SJSA1 (cell line): ENCODE measurements at places on chromosomes 5 and 9. TPM values are rescaled to one million over a fixed set of nuclear protein-coding genes. Genes with fewer than 3 reads are reported as not detected.

The SOX30 gene
- 2.7 and 5.8 TPM in 2 replicates for total RNA-seq

- no peak for DNase-seq
These were observed 242.2 kb downstream of the SMARCA2 start for GRCh38 chr9:2257248-2257929.

GRCh38 chr5:160169326-160169725, 50.1 kb upstream of the PWWP2A start:
- no peak for DNase-seq

DNA sequence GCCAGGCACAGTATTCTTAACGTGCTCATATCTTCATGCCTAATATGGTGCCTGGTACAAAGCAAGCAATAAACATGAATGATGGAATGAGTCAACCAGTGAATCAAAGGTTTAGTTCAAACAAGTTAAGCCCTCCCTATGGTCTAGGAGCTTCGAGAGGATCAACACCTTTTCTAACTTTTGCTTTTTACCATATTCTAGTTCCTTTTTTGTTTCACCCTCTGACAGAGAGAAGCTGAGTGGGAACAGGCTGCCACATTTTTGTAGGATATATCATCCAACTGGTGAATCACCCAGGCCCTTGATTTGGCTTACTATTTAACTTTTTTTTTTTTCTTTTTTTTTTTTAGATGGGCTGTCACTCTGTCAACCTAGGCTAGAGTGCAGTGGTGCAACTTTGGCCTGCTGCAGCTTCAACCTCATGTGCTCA, 39.3 kb upstream of the TNC start:
- peak; percentile 86 for DNase-seq

The ADRB2 gene
- total RNA-seq: 13.8 and 14.9 TPM in 2 replicates

- DNase-seq: no peak
These were observed 60.1 kb upstream of the NMUR2 start for GRCh38 chr5:152465140-152465539.

DNA sequence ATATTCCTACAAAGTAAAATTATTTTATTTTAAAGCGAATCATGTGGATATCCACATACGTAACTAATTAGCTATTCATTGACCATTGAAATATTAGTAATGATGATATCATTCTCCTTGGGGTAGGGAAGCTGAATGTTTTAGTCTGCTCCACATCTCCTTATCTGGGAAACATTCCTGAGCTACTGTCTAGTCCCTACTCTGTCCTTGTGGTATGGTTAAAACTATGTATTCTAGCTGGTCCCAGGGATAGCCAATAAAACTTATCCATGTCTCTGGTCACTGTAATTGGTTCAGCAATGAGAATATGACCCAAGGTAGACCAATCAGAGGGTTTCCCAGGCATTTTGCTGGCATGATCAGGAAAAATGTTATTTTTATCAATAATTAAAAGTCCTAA, 76.0 kb upstream of the DAP start:
- DNase-seq: no peak

DNA sequence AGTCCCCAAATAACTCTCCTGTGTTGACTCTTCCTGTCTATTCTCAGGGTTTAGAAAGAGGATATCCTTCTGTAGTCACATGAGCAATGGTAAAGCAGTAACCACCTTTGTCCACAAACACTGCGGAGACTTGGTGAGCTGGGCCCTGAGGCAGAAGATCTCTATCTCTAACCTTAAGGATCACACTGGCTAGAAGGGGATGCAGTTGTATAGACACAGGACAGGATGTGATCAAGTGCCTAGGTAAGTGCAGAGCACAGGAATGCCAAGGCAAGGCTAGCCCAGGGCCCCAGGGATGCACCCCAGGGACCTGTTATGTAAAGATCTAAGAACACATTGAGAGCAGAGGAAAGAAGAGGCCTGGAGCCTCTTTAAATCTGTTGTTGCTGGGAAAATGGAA, 610.5 kb downstream of the IRX1 start:
- no peak for DNase-seq

GRCh38 chr5:157451806-157452205, 8.2 kb upstream of the NIPAL4 start:
- DNase-seq: no peak

GRCh38 chr9:103755986-103756385, 338.1 kb upstream of the SMC2 start:
- no peak for DNase-seq

- no peak for DNase-seq
These were observed 136.3 kb downstream of the TTLL11 start for GRCh38 chr9:121956808-121957207.

DNA sequence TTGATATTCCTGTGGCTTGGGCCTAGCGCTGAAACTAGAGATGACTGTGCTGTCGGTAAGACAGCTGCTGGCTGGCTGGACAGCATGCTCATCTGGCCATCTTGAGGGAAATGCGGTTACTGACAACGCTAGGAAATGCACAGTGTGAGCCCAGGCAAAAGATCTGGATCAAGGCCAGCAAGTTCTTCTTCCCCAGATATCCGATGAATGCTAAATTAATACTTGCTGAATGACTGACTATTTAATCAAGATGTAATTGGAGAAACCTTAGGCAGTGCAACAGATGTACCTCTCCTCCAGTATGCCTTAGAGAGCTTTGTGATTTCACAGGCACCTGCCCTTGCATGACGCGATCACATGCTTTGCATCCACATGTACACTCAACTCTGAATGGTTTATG, 659.1 kb downstream of the EFNA5 start:
- no peak for DNase-seq

The FBP2 gene
- total RNA-seq: not detected in 2 replicates

The GABRA1 gene
- not detected in 2 replicates for total RNA-seq

The SWI5 gene
- 25.4 and 26.7 TPM in 2 replicates for total RNA-seq

The SLC2A8 gene
- 17.4 and 35.2 TPM in 2 replicates for total RNA-seq

The FABP6 gene
- not detected in 2 replicates for total RNA-seq

- DNase-seq: no peak
These were observed 31.1 kb upstream of the BNC2 start for GRCh38 chr9:16901590-16901989.

The OLFML2A gene
- 5.0 and 7.8 TPM in 2 replicates for total RNA-seq

DNA sequence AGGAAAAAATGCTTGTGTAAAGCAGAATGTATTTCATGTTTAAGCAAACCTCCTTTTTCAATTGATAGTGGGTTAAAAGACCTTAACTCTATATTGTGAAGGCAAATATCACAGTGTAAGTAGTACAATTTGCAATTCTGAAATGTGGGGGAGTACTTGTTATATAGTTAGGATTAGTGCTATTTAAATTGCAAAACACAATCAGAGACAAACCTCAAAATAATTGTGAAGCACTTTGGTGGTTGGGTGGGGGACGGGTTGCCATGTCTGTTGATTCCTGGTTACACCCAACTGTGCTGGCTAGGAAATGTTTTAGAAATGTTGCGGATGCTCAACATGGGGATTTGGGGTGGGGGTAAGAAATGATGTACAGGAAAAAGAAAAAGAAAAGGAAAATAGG, 37.4 kb downstream of the EGFLAM start:
- DNase-seq: no peak

DNA sequence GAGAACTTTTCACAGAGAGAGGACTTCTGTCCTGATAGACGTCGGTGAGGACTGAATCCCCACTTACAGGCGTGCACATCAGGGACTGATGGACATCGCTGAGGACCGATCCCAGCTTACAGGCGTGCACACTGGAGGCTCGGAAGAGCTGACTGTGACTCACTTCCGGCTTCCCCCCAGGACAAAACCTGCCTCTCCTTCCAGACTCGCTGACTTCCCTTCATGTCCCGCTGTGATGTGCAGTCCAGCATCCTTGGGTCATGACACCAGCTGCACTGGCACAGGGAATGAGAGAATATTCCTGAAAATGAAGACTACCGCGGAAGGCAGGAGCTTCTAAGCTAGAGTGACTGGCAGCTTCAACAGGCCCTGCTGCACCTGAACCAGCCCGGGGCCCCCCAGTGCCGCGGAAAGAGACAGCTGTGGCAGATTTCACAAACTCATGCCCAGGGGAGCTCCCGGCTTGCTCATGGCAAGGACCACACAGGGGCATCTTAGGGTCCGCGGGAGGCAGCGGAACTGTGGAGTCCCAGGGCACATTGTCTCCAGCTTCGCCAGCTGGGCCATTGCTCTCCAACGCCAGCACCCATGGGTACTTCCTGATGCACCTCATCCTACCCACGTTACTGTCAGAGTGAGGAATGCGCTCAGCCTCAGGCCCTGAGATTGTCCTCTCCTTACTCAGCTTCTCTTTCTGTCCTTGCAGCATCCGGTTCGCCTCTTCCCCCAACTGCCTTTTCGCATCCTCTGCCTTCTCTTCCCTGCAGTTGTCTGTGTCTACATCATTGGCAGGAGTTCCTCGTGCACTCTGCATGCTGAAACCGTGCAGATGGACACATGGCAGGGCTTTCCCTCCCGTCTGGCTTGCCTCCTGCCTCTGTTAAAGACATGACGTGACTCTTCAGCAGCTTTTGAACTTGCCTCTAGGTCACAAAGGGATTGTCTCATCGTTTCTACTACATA, 29.5 kb downstream of the SURF6 start:
- DNase-seq: no peak

DNA sequence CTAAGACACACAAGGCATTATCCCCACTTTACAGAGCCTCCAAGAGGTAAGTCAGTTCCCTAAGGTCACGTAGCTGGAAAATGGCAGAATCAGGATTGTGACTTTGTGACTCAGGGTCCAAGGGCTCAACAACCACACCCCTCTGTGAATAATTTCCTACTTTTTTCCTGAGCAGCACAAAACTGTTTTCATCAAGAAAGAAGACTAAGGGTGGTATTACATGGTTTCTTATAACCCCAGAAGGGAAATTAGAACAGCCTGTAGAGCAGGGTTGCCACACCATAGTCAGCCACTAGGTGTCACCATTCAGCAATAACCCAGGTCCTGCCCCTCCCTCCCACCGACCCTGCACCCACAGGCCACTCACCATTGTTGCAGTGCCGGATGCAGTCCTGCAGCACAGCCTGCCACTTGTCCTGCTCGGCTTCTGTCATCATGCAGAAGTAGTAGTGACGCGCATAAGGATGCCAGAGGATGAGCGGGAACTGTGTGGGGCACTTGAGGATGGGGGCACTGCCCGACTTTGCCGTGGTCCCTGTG, 72.1 kb downstream of the LRSAM1 start:
- no peak for DNase-seq

- DNase-seq: peak; percentile 91
These were observed 82.3 kb upstream of the TLE4 start for GRCh38 chr9:79489261-79490000.

The RNF44 gene
- total RNA-seq: 5.0 and 5.6 TPM in 2 replicates

GRCh38 chr9:89617978-89618377, 13.2 kb downstream of the GADD45G start:
- DNase-seq: no peak

DNA sequence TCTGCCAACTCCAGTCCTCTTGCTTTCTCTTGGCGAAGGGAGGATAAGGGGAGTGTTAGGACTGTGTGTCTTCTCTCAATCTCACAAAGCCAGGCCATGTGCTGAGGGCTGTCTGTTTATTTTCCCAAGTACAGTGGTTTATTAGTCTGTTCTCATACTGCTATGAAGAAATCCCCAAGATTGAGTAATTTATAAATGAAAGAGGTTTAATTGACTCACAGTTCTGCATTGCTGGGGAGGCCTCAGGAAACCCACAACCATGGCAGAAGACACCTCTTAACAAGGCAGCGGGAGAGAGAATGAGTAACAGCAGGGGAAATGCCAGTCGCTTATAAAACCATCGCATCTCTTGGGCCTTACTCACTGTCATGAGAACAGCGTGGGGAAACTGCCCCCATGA, 36.2 kb upstream of the CKS2 start:
- no peak for DNase-seq

- no peak for DNase-seq
These were observed 92.0 kb downstream of the ZNF608 start for GRCh38 chr5:124654418-124654817.

DNA sequence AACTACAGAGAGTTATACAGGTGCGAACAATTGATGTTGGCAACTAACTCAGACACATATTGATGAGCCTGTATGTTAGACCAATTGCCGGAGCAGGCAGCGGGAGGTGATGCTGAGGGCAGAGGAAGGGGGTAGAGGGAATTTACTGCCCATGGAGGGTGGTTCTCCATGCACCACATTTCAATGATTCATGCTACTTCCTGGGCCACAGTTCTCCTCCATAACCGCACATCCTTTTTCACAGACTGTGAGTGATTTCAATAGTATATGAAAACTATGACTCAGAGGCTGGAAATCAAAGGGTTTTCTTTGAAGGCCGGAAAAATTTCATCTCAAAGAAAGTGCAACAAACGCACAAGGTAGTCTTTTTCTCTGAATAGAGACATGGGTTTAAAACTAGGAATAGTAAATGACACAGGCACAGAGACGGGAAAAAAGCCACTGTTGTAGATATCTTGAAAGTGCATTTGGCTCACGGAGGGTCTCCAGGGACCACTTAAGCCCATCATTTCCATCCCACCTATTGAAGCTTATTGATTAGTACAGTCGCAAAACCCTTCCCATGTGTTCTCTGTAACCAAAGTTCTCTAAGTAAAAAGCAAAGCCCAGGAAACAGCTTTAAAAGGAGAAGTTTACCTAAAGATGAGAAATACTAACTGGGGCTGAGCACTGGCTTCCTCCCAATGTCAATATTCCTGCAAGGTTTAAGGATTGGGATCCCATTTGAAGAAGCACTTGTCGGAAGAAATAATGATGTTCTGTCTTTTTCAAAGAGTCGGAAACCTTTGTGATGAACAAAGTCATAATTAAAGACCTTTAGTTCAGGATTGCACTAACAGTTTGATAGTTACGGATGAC, 28.0 kb upstream of the ADAM19 start:
- DNase-seq: peak; percentile 88

GRCh38 chr9:68768619-68769018, 63.6 kb downstream of the PIP5K1B start:
- DNase-seq: no peak

DNA sequence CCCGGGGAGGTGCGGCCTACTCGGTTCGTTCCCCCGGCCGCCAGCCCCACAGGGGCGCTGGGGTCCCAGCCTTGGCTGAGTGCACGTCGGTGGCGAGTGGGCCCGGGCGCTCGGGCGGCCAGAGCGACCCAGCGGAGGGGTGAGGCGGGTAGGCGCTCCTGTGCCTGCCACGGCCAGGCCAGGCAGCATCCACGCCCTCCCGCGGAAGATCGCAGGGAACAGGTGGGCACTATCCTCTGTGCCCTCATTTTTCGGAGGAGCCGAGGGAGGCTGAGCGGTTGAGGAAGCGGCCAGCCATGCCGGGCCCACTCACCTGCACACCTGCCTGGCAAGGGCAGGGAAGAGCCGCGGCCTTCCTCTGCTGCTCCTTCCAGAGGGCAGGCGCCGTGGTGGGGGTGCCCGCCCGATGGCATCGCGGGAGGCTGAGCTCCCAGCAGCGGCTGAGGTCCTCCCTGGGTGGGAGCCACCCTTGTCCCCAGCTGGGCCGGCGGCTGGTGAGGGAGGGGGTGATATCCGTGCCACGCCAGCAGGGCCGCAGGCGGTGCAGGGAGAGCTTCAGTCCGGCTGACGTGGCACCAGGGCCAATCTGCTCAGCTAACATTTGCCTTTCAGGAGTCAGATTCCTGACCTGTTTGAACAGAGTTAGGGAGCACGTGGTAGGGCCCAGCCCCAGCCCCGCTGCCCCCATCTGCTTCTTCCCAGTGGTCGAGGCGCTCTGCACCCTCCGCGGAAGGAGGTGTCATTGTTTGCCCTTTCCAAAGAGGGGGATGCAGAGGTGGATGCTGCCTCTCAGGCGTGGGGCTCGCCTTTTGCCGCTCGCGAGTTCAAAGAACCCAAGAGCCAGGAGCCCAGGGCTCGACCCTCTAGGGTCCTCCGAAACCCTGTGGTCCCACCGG, 1.6 kb upstream of the SEC16A start:
- DNase-seq: no peak

GRCh38 chr5:107063511-107063910, 607.2 kb downstream of the EFNA5 start:
- no peak for DNase-seq

The RPL12 gene
- 1,639 and 1,700 TPM in 2 replicates for total RNA-seq

GRCh38 chr9:136571531-136571930, 25.7 kb upstream of the NOTCH1 start:
- no peak for DNase-seq

The SOHLH1 gene
- not detected in 2 replicates for total RNA-seq
